HCT116 (cell line): ENCODE measurements at places on chromosomes 1 and 21.
A peak's percentile ranks its signal among the peaks of the same experiment; 100 is the strongest.

GRCh38 chr21:39037807-39038405, 145.3 kb downstream of the PSMG1 start:
- DNase-seq = no peak
- no peak overlapping the region for H3K27ac ChIP-seq
- no peaks in the 10 kb centered on the region for H3K4me1 ChIP-seq
- no peak overlapping the region for H3K4me3 ChIP-seq

DNA sequence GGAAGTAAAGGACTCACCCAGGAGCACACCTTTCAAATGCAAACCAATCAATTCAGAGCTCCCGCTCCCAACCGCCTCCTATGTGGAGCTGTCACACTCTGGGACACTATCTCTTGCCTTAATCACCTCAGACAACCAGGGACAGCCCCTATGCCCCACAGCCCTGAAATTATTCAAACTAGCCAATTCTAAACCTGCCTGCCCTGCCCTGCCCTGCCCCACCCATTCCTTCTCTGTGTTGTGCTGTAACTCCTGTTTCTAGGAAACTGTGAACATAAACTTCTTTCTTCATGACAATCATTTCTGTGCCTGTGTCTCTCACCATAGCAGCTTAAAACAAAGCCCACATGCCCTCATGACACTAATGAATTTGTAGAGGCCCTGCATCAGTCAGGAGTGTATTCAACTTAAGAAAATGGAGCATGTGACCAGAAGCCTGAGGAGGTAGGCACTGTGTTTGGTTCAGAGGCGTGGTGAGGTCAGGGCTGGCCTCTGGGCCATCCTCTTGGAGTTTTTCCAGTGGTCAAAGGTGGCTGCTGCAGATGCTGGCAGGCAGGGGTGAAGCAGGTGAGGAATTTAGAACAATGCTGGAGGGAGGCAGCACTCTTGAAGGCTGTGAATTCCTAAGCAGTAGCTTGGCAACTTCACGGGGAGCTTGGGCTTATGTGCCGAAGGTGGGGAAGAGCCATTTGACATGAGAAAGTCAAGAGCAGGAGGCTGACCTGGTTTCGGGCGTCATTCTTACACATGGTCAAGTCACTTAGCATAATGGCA, 74.5 kb downstream of the RHOU start:
- H3K27me3 ChIP-seq = 0 out of 2 replicates have a peak, but pooled peaks cover 2% of the 10 kb centered on the region
- H3K36me3 ChIP-seq = no peaks in the 10 kb centered on the region
- peaks cover 11% of the 10 kb centered on the region for H3K4me1 ChIP-seq
- no peak overlapping the region for H3K4me3 ChIP-seq

DNA sequence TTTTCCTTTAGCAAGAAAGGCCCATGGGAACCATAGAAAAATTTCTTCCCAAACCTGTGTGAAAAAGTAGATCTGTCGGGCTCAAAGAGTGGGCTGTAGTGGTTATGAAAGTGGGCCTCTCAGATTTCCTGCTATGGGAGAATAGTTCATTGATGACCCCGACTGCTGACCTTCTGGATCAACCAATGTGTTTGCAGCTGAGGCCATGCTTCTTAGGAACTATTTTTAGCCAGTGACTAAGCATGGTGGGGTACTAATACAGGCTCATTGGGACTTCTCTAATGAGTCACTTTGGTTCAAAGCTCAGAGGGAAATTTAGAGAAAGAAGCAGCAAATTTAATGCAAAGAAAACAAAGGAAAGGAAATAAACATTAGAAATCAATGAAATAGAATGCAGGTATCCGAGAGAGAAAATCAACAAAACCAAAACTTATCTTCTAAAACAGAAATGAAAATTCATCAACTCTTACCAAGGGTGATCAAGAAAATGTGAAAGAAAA, 12.6 kb upstream of the PSMA5 start:
- H3K27ac ChIP-seq = no peak overlapping the region
- no peak overlapping the region for H3K4me3 ChIP-seq
- H3K27me3 ChIP-seq = no peaks in the 10 kb centered on the region
- DNase-seq = peak; percentile 28
- peaks cover 21% of the 10 kb centered on the region for H3K4me1 ChIP-seq
- H3K36me3 ChIP-seq = no peaks in the 10 kb centered on the region

GRCh38 chr1:205787287-205787916, 12.1 kb upstream of the RAB29 start:
- no peak overlapping the region for H3K27ac ChIP-seq
- no peak overlapping the region for H3K4me3 ChIP-seq
- no peak for DNase-seq
- H3K36me3 ChIP-seq = no peaks in the 10 kb centered on the region; the same call in 1 of the 2 replicates

DNA sequence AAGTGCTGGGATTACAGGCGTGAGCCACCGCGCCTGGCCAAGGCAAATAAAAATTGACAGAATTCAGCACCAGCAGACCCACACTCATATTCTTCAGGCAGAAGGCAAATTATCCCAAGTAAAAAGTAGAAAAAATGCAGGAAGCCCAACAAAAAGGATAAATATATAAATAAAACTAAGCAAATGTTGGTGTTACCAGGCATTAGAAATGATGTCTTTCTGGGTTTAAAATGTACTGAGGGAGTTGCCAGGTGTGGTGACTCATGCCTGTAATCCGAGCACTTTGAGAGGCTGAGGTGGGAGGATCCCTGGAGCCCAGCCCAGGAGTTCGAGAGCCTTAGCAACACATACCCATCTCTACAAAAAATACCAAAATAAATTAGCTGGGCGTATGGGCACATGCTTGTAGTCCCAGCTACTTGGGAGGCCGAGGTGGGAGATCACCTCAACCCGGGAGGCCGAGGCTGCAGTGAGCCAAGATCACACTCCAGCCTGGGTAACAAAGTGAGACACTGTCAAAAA, 6.3 kb downstream of the INTS11 start:
- peaks cover 49% of the 10 kb centered on the region for H3K4me1 ChIP-seq
- peaks cover 17% of the 10 kb centered on the region for H3K36me3 ChIP-seq
- H3K4me3 ChIP-seq = no peak overlapping the region
- peak; percentile 65 for DNase-seq

- no peaks in the 10 kb centered on the region for H3K36me3 ChIP-seq
- no peaks in the 10 kb centered on the region for H3K27me3 ChIP-seq
- H3K4me1 ChIP-seq = peaks cover 9% of the 10 kb centered on the region; the same call in 1 of the 2 replicates
- H3K27ac ChIP-seq = no peak overlapping the region
- DNase-seq = no peak
Measured at GRCh38 chr1:63794939-63795378, 21.1 kb downstream of the ROR1 start.

DNA sequence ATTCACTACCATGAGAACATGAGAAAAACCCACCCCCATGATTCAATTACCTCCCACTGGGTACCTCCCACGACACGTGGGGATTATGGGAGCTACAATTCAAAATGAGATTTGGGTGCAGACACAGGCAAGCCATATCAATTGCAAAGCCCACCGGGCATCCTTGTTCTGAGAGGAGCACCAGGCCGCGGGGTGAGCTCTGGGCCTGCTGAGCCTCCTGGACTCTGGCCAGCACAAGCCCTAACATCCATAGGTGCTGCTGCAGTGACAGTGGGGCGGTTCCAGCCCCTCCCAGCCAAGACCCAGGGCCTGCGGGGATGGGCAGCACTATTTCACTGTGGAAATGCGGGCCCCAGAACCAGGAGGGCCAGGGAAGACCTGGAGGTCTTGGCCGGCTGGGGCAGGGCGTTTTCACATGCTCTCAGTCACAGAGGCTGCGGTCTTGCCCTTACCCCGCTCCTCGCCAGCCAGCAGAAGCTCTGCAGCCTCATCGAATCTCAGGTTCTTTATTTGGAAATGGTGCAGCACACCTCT, 103.8 kb downstream of the PCBP3 start:
- H3K27me3 ChIP-seq = no peaks in the 10 kb centered on the region
- peaks cover 15% of the 10 kb centered on the region for H3K4me1 ChIP-seq
- H3K36me3 ChIP-seq = no peaks in the 10 kb centered on the region
